ENCODE measurements at places on chromosomes 6 and 20.
A peak's percentile ranks its signal among the peaks of the same experiment; 100 is the strongest.

DNA sequence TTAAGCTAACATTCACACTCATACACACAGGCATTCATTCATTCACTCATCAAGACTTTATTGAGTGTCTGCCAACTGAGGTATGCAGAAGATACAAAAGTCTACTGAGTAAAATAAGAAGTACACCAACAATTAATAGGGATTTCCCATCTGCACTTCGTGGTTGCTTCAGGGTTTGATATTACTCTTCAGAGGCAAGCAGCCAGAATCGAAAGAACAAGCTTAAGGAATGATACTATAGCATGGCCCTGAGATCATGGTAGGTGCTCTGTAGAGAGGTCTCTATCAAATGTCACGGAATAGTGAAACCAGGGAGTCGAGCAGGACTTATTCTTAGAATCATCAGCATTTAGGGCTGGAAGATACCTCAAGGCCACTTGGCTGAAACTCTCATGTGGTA lies 135.4 kb downstream of the NRN1 start:
- DNase-seq = no peak

DNA sequence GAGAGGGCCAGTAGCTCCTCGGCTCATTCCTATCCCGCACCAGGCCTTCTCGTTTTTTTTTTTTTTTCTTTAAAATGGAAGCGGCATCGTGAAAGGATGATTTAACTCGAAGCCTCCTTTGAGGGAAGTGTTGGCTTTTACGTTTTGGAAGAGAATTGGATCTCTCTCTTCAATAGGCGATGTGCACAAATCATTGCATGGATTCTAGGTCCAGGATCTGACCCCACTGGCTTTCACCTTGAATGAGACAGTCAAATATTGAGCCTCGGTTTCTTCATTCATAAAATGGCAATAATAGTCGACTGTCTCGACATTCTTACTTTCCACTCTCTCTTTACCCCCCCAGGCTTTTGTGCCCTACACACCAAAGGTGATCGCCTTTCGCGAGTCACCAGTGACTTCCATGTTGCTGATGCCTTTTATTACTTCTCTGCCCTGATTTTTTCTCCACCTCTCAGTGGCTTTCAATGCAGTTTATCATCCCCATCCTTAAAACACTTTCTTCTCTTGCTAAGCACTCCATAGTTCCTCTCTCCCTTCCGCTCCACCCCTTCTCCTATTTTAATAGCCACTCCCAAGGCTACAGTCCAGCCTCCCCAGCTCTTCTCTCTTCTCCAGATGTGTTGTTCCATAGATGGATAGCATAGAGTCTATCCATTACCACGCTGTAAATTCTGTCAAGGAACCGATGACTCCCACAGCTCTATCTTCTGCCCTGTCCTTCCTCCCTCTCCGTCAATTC lies 473 bp upstream of the DTNBP1 start:
- DNase-seq = no peak

DNA sequence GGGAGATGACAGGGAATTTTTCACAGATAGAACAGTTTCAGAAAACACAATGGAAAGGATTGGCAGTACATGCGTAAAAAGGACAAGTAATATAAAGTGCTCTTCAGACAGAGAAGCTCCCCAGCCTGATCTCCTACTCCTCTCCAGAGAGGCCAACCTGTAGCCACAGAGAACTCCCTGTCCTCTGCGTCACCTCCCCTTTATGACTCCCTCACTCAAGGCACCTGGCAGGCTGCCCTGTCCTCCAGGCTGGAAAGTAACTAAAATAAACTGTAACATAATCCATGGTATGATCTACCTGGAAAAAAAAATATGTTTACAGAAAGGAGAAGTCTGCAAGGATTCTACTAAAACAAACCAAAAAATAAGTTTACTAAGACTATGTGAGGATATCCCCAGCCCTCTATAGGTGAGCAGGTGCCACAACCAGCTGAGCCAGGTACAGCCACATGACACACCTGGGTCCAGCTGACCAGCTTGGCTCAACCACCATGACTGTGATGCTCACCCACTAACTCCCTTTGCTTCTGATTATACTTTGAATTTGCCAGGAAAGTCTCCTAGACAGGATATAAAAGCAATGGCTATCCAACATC lies 29.2 kb downstream of the MBOAT1 start:
- DNase-seq = no peak

GRCh38 chr6:156600678-156601077 lies 176.5 kb upstream of the ARID1B start:
- no peak for DNase-seq

DNA sequence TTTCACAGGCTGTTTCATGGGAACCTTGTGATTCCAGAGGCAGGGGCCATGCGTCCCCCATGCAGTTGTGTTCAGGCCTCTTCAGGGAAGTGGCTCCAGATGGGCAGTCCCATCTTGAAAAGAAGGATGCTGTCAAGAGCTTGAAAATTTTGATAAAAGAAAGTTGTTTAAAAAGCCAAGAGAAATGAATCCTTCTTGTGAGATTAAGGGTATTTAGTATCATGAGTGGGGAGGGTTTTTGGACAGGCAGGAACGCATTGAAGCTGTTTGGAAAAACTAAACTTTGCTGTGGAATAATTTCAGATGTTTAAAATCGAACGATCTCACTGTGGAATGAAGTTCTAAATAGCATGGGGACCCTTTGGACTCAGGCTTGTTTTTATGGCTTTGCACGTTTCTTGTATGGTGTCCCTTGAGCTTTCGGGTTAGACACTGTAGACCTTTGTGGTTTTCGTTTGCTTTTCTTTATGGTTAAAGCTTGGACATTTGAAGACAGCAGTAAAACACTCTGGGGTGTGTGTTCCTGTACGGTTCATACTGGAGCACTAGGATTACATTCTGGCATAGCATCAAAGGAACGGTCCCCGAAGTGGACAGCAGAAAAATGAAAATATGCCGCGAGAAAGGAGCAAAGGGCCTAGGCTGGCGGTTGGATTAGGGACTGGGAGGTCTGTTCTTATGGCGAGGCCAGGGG lies 18.2 kb downstream of the KIF25 start:
- no peak for DNase-seq

DNA sequence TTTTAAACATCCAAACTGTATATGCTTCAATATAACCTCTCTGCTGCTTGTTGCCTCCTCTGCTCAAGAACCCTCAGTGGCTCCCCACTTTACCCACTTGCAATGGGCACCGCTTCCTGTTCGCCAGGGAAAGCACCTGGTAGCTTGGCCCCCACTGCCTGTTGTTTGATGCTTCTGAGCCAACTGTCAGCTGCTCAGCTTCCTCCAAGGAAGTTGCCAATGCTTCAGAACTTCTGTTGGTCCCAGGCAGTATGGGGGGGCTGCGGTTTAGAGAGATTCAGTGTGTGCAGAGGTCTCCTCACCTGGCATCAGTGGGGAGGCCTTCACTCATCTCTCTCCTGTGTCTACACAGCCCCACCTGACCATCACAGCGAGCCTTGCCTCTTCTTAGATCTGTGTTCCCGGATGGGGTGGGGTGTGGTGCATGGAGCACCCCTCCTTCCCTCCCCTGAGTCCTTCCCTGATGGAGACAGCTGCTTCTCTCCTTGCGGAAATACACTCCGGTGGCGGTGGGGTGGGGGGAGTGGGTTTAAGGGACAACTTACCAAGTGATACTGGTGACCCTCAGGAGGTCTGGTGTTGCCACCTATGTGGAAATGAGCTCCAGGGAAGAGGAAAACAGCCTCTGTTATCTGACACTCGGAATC lies 308.1 kb downstream of the CDH26 start:
- no peak for DNase-seq

- no peak for DNase-seq
These were observed 29.3 kb upstream of the IGF2R start for GRCh38 chr6:159939591-159940016.

- no peak for DNase-seq
These were observed 42.4 kb downstream of the GGTLC1 start for GRCh38 chr20:23946206-23946605.

GRCh38 chr6:112562301-112563231 lies 215.4 kb downstream of the RFPL4B start:
- DNase-seq = no peak

GRCh38 chr20:37071481-37071911 lies 24.3 kb downstream of the RBL1 start:
- peak; percentile 40 for DNase-seq

- no peak for DNase-seq
These were observed 123.7 kb downstream of the MRPL14 start for GRCh38 chr6:44003345-44004061.

GRCh38 chr20:4730780-4731179 lies 9.1 kb downstream of the PRND start:
- DNase-seq = no peak

- no peak for DNase-seq
These were observed 2.9 kb upstream of the SPINT3 start for GRCh38 chr20:45518282-45518681.

DNA sequence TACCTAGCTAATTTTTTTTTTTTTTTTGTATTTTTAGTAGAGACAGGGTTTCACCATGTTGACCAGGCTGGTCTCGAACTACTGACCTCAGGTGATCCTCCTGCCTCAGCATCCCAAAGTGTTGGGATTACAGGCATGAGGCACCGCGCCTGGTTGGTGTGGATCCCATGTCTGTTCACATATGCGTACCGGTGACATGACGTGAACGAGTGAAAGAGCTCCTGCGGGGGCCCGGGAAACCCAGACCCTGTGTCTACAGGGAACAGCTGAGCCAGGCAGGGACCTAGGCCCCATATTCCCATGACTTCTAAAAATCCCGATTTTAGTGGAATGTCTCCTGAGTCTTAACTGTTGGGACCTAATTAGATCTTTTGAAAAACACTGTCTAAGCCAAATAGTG lies 33.1 kb downstream of the VSTM2L start:
- DNase-seq = no peak

GRCh38 chr20:49286689-49287551 lies 9.1 kb upstream of the ZNFX1 start:
- no peak for DNase-seq

GRCh38 chr6:48073976-48074767 lies 36.8 kb downstream of the PTCHD4 start:
- no peak for DNase-seq

GRCh38 chr6:83467620-83468036 lies 36.8 kb upstream of the ME1 start:
- no peak for DNase-seq

- DNase-seq = no peak
These were observed 394.6 kb upstream of the MMS22L start for GRCh38 chr6:97677626-97678025.

- DNase-seq = no peak
These were observed 314.2 kb downstream of the CDC5L start for GRCh38 chr6:44701637-44702101.

DNA sequence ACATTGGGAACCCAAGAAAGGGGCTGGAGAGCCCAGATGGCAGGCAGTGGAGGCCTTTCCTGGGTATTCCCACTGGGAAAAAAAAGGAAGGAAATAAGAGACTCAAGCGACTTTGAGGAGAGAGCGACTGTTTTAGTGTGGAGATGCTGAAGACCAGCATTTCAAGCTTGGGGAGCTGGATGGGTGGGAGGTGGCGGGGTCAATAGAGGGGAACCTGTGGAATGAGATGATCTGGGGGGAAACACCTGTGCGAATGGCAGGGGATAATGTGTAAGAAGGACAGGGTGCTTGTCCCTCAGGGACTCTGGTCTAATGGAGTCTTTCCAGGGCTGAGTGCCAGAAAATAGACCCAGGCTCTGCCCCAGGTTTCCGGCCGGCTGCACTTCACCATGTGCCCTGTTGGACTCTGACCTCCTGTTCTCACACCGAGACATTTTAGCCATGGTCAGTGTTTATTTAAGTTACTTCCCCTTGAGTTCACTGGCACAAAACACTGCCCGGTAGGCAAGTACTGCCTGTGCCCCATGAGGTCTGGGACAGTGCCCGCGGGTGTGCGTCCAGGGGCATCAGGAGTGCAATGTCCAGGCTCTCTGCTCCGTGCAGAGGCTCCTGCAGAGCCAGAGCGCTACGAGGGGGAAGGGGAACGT lies 50.4 kb upstream of the NKX2-2 start:
- no peak for DNase-seq

DNA sequence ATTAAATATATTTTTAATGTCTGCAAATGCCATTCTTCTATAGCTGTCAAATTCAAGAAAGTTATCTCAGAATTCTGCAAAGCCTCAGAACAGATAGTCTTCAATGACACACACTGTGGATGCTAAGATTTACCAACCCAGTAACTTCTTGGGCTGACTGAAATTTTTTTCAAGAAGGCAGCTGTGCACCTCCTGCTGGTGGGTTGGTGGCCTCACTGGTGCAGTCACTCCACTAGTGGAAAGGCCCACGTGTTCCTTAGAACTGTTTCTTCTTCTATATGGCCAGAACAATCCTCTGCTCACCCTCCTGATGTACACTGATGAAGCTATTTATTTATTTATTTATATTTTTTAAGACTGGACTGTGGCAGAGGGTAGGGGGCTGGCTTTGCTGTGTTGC lies 28.1 kb upstream of the MTCL3 start:
- DNase-seq = no peak

DNA sequence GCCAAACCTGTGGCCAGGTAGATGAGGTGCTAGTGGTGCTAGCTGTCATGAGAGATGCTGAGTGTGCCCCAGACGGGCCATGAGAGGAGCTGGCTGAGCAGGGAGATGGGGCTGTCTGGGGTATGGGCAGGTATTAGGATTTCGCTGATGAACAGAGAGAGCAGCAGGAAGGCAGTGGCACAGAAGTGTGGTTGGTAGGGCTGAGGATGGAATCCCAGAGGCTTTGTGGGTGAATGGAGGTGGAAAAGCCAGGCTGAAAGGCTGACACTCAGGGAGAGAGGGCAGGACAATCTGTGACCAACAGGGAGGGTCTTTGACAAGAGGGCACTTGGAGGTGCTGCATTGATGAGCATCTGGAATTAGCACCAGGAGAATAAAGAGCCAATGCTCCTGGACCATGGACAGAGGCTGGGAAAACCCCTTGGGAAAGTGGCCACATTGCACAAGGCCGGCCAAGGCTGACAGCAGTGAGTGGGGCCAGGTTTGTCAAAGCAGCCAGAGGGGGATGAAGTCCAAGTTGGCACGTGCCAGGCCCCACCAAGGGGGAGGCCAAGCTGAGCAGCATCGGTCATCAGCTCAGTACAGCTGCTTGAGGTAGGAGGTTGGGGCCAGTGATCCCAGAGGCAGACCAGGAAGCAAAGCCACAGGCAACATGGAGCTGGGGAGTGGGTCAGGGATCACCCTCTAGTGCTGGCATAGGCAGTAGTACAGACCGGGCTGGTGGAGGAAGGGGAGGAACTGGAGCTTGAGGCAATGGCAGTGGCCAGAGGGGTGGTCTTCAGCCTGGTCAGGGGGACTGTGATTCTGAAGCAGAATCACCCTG lies 19.7 kb upstream of the SGK2 start:
- no peak for DNase-seq

- DNase-seq = no peak
These were observed 302.2 kb upstream of the GJE1 start for GRCh38 chr6:141830530-141830929.

- no peak for DNase-seq
These were observed at the start of gene CCN6 for GRCh38 chr6:112054001-112054400. Gene CCN6, plus strand, starts transcription at chr6:112054104. Its CDS starts 254 bp downstream, at chr6:112054358.
